ENCODE measurements at places on chromosomes 7 and 10.

GRCh38 chr10:62851442-62851841 is 35.3 kb upstream of the EGR2 start:
- no peak for DNase-seq

DNA sequence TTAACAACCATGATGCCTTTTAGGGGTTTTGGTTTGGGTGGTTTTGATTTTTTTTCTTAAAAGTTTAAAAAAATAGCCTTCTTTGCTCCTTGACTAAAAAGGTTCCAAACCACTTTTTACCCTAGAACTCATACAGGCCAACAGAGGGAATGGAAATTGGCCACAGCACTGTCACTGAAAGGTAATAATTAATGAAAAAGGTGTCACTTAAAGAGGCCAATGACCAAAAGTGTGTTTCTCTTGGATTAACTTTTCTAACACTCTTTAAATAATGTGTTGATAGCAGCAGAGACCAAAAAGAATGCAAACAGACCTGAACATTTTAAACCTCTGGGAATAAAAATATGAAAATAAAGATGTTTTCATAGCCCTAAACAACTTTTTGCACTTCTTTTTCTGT is 221.1 kb upstream of the TCF7L2 start:
- DNase-seq = no peak

GRCh38 chr7:84876061-84876821 is 310.6 kb downstream of the SEMA3D start:
- no peak for DNase-seq

DNA sequence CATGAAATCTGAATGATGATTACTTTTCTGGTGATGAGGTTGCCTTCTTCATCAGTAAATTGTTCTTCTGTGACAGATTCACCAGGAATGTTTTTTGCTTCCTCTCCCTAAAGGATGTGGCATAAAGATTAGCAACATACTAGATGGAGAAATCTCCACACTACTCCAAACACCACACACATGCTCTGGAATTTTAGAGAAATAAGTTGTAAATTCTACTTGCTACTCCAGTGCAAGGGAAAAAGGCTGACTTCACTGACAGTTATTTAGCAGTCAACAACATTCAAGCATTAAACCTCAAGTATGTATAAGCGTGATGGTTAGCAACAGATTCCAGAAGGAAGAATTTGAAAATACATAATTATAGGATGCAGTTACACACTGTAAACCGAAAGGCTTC is 137.9 kb upstream of the CCDC6 start:
- no peak for DNase-seq

DNA sequence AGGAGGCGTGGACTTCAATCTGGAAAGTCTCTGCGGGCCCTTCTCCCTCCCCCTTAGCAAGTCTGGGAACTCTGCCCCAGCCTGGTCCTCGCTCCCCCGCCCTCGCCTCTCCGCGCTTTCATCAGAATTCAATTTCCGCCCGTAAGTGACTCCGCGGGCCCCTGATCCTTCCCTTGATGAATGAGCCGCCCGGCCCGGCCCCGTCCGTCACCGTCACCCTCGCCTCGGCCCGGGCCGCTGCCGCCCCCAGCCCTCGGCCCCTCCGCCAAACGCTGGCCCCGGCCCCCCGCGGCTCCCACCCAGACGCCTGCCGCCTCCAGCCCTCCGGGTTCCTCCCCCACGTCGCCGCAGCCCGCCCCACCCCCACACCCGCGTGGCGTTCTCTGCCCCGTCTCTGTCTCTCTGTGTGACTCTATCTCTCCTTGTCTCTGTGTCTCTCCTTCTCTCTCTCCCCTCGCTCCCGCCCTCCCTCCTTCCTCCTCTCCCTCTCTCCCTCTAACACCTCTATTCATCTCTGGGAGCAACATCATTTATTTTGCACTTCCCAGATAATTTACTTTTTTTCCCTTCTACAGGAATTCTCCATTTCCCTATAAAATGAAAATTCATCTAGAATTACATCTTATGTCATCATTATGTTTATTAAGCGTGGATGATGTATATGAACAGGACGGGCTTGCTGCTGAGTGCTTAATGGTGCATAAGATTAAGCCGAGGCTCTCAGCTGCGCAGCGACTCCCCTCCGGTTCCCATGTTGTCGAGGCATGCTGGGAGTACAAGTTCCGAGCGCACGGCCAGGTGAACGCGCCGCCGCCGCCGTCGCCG is 91.2 kb upstream of the PAX2 start:
- DNase-seq = no peak

Measured in activated CD4-positive, alpha-beta T cell treated with anti-CD3 and anti-CD28 coated beads for 24 hours (primary cell).